ENCODE measurements at places on chromosomes 7 and 10.

DNA sequence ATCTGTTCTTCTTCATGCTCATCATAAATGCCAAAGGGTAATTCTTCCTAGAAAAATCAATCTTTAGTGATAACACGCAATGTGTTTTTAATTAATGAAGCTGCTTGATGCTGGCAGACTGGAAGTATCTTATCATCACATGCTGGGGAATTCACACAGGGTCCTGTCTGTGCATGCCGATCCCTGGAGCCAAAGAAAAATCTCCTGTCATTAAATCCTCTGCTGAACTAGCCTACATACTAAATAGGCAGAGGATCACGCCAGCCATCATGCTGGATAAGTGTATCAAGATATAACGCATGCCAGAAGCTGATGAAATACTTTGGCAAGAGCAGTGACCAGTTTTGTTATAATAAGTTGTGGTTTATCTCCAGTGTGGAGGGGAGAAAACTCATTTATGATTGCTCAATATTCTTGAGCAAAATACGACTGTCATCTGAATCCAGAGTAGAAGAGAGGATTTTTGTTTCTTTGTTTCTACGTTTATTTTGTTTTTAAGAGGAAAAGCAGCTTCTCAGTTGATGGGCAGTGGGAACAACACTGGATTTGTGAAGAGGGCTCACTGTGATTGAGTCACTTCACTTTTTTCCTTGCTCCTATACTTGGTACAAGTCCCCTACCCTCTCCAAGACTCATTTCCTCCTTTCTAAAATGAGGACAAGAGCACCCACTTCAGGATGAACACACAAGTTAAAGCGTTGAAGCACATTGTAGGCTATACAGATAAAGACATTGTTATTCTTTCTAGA is 649.1 kb downstream of the TNS3 start:
- DNase-seq = no peak

DNA sequence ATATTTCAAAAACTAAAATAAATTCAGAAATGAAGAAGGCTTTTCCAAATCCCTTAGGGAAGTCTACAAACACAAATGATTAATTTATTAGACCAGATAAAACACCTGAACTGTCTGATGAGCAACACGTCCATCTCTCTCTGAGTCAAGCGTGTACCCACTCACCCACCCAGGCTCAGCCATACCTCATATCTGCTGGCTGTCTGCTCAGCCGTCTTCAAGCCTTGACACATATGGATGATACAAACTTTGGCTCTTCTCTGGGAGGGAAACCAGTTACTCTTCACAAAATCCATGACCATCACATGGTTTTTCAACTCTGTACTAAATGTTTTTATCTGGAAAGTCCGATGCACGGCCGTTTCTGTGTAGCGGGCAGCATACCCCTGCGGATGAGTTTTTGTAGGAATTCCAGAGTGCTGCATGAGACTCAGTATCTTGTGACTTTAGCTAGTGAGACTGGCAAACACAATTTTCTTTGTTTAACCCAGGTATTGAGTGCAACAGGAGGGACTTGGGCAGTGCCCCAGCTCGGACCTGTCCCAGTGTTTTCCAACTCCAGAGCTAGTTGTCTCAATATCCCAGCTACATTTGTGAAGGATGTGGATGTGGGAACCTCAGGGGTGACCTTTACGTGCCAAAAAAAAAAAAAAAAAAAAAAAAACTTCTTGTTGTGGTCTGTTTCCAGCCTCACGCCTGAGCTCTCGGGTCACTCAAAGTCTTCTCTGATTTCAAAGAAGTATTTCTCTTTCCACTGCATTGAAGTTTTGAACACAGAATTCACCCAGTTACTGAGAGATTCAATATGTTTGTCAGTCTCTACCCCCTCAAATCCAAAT is at the start of gene C10orf90:
Gene C10orf90 (minus strand): TSS at position 638 of the 839 bp plus-strand sequence. CDS start 213 bp downstream, at position 425.
- no peak for DNase-seq

GRCh38 chr10:129966889-129967578 is 3.0 kb upstream of the EBF3 start:
- no peak for DNase-seq

DNA sequence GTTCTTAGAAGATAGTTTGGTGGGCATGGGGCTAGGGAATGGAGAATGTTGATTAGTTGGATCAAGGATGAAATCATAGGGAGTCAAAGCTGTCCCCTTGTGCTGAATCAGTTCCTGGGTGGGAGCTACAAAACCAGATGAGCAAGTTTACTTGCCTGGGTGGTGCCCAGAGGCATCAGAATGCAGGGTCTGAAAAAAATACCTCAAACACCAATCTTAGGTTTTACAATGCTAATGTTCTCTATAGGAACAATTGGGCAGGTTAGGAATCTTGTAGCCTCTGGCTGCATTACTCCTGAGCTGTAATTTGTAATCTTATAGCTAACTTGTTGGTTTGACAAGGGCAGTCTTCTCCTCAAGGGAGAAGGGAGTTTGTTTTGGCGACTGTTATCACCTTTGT is 34.4 kb downstream of the LHFPL3 start:
- no peak for DNase-seq

- no peak for DNase-seq
These were observed 24.7 kb upstream of the DPYSL4 start for GRCh38 chr10:132162021-132162531.

- DNase-seq = no peak
These were observed 568.0 kb upstream of the IGFBP3 start for GRCh38 chr7:46489106-46489505.

DNA sequence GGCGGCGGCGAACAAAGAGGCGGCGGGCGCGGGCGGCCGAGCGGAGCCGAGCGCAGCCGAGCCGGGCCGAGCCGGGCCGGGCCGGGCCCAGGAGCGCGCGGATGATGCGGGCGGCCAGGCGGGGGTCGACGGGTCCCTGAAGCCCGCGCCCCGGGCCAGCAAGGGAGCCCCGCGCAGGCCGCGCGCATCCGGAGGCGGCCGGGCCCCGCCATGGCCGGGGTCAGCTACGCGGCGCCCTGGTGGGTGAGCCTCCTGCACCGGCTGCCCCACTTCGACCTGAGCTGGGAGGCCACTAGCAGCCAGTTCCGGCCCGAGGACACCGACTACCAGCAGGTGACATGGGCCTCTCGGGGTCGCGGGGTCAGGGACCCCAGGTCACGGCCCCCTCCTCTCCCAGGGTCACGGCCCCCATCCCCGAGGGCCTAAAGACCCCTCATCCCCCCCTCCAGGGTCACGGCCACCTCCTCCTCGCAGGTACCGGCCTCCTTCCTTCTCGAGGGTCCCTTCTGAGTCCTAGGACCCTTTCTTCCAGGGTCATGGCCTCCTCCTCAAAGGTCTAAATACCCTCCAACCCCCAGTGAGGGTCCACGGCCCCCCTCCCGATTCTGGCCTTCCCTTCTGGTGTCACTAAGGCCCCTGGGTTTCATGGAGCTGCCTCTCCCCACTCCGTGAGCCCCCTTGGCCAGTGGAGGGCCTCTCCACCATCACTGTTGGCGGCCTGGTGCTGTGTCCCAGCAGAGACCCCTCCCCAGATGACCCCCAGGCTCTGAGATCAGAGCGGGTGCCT is at the start of gene TTYH3:
Gene TTYH3 (plus strand): TSS at position 41 of the 787 bp plus-strand sequence. CDS start 170 bp downstream, at position 211.
- no peak for DNase-seq

- no peak for DNase-seq
These were observed 5.8 kb downstream of the MTPN start for GRCh38 chr7:135971366-135971725.

DNA sequence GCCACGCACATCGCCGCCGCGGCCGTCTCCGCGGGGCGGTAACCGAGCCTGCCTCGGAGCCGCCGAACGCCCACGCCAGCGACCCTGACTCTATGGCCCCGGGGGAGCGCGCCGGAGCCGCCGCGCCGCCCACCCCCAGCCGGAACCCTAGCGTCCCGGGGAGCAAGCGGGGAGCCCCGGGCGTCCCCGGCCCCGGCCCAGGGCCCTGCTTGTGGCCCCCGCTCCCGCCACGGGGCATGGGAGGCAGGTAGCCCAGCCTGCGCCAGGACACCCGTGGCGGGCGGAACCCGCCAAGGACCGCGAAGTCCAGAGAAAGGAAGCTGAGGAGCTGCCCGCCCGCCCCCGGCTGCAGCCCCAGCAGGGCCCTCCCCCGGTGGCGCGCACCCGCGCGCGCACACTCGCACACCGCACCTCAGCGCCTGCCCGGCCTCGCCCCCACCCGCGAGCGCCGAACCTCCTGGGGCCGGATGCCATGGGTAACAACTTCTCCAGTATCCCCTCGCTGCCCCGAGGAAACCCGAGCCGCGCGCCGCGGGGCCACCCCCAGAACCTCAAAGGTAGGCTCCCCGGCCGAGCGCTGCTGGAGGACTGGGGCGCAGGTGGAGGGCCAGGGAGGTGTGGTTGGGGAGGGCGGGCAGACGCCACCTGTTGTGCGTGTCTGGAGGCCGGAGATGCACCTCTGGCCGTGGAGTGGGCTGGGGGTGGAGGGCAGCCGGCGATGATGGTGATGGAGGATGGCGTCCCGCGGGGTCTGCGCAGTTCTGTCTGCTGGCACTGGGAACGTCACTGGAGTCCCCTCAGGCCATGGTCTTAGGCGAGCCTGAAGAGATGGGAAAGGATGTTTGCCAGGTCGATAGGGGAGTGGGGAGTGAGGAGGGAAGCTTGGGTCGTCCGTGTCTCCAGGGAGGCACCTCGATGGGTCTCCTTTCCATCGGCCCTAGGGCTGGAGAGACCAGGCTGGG is 692 bp downstream of the NEURL1 start:
- DNase-seq = peak; percentile 31

DNA sequence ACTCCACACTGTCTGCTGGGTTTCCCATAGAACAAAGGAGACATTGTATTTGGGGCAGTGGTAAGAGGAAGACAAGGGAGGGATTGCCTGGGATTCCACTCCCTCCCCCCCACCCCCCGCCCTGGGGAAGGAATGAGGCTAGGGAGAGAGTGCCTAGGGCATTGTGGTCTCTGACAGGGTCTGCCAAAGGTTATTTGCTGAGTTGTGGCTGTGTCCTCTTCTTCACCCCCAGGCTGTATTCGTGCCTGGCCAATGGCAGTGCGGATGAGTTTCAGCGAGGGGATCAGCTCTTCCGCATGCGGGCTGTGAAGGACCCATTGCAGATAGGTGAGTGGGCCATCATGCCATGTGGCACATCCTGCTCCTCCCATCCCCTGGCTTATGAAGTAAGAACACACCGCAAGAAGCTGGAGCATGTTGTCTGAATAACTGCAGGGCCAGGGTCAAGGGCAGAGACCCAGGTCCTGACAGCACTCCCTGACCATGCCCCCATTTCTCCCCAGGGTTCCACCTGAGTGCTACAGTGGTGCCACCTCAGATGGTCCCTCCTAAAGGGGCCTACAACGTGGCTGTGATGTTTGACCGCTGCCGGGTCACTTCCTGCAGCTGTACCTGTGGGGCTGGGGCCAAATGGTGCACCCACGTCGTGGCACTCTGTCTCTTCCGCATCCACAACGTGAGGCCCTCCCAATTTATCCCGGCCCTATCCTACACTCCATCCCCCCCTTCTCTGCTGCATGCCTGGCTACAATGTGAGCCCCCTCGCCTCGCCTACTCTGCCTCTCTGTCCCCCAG is 3.7 kb downstream of the ZSWIM8 start:
- no peak for DNase-seq

DNA sequence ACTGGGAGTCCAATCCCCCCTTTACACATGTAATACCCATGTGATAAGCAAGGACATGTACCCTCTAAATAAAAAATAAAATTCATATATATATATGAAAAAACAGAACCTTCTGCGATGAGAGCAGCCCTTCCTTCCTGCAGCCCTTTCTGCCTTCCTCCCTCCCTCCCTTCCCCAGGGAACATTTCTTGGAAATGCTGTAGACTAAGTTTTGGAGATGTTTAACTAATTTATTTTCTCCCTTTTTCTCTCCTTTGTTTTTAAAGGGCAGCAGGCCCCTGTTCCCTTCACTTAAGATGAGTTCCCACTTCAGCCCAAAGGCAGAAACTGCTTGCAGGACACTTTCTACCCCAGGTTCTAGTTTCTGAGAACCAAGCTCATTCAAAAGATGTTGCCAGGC is 179.2 kb downstream of the FRMD4A start:
- no peak for DNase-seq

- DNase-seq = no peak
These were observed 1290.3 kb upstream of the SORCS1 start for GRCh38 chr10:108454793-108455192.

DNA sequence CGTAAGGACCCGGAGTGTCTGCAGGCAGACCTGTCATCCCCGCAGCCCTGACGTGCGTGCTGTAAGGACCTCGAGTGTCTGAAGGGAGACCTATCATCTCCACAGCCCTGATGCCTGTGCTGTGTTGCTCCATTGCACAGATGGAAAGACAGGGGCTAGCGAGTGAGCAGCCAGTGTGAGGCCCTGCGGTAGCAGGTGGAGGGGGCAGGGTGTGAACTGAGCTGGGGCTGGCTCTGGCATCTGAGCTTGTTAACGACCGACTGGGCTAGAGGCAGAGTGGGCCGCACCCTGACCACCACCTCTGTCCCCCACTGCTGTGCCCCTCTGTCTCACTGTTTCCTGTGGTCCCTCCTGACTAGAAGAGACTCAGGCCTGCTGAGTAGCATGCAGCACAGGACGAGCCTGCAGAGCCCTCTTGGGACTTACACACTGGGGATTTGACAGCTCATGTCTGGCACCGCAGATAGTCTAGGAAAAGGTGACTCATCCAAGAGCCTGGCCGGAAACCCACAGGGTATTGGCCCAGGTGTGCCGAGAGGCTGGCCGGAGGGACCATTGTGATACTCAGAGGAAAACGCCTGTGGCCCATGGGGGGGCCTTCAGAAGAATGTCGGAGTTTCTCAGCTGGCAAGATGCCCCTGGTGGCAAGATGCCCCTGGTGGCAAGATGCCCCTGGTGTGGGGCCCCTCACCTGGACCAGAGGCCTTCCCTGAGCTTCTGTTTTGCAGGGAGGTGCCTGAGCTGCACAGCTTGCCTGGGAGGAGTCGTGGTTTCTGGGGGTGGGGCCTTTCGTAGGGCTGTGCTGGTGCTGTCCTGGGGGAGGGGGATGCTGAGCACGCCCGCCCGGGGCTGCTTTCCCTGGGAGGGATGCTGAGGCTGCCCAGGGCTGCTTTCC is 34.3 kb downstream of the INPP5A start:
- DNase-seq = peak; percentile 62

GRCh38 chr7:75992083-75992755 is 2.2 kb downstream of the TMEM120A start:
- DNase-seq = no peak

GRCh38 chr7:98909487-98909886 is 31.2 kb downstream of the TRRAP start:
- no peak for DNase-seq

All from stimulated activated CD4-positive, alpha-beta T cell treated with anti-CD3 and anti-CD28 coated beads, Interleukin-2, amount 100 ng/mL, for 24 hours (primary cell).